ENCODE measurements at places on chromosomes 7 and 10. TPM values are rescaled to one million over a fixed set of nuclear protein-coding genes. Genes with fewer than 3 reads are reported as not detected.

The HOXA10 gene
- 0.88 TPM for total RNA-seq

The ATG9B gene
- 2.7 TPM for total RNA-seq

The NEURL1 gene
- 1.8 TPM for total RNA-seq

The NRF1 gene
- total RNA-seq: 27.6 TPM

The EPHA1 gene
- 0.21 TPM for total RNA-seq

DNA sequence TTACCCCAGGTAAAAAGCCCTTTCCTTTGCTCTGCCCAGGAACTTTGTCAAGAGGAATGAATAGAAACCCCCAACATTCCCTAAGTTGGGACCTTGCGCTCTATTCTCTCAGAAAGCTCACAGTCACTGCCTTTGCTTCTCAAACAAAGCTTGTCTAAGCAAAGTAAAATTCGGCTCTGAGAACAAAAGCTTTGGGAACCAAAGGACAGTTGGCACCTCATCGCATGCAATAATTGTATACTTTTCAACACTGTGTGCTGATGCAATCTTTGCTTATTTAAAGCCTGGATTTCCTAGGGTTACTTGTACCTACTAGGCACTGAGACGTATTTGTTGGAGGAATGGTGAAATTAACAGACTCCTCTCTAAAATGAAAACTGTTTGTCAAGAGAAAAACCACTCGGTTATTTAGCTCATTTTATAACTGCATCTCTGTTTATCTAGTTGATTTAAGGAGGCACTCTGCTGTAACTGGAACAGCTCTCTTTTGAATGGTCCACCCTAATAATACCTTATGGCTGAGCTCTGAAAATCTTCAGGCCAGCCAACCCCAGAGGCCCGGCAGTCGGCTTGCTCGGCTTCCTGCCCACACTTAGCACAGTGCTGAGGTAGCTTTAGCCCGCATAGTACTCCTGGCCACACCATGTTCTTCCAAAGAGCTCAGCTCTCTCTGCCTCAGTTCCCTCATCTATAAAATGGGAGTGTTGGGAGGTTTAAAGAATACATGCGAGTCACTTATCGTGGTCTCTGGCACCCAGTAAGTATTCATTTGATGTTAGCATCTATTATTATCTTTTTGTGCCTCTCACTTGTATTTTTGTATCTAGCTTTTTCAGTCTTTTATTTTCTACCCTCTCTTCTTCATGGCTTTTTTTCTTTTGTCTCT is 80.2 kb upstream of the PRR15 start:
- no peak overlapping the region for H3K27ac ChIP-seq
- no peaks in the 10 kb centered on the region for H3K36me3 ChIP-seq
- DNase-seq: no peak
- H3K27me3 ChIP-seq: no peaks in the 10 kb centered on the region
- no peak overlapping the region for H3K4me3 ChIP-seq

- DNase-seq: no peak
- H3K27me3 ChIP-seq: no peaks in the 10 kb centered on the region
- no peak overlapping the region for H3K4me3 ChIP-seq
- no peak overlapping the region for H3K27ac ChIP-seq
- no peaks in the 10 kb centered on the region for H3K36me3 ChIP-seq
Measured at GRCh38 chr10:49735848-49736563, 26.1 kb downstream of the OGDHL start.

- H3K36me3 ChIP-seq: no peaks in the 10 kb centered on the region
- no peak overlapping the region for H3K27ac ChIP-seq
- H3K4me3 ChIP-seq: no peak overlapping the region
- no peaks in the 10 kb centered on the region for H3K4me1 ChIP-seq
- no peak for DNase-seq
- peaks cover 5% of the 10 kb centered on the region for H3K27me3 ChIP-seq
Measured at GRCh38 chr7:13982940-13983677, 6.4 kb downstream of the ETV1 start.

The TAC1 gene
- not detected for total RNA-seq

DNA sequence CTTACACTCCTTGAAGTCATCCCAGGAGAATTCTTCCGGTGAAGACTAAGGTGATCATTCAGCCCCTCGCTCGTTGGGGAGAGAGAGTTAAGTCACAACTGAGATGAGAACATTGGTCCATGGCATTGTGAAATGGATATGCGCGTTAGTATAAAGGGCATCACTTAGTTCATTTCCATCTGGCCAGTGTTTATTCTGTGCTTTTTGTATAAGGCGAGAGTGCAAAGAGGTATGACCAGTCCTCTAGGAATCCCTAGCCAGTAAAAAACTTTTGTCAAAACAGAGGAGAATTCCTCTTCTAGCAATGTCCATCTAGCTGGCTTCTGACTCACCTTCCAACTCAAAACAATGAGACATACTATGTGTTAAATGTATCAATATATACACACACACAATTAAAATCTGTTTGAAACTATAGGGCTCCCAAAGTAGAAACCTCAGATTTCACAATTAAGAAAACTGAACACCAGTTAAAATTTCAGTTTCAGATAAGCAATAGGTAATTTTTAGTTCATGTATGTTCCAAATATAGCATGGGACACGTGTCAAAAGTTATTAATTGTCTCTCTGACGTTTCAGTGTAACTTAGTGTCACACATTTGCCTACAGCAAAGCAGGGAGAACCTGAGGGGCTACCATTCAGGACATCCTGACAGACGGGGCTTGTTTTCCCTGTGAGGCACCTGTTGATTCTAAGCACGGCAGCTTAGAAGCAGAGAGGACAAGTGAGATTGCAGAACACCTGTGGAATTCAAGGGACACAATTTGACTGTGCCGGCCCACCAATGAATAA is 158.9 kb downstream of the KLF6 start:
- H3K27me3 ChIP-seq: peaks cover 9% of the 10 kb centered on the region
- H3K36me3 ChIP-seq: peaks cover 1% of the 10 kb centered on the region
- peaks cover 10% of the 10 kb centered on the region for H3K4me1 ChIP-seq
- no peak overlapping the region for H3K4me3 ChIP-seq
- no peak for DNase-seq
- H3K27ac ChIP-seq: no peak overlapping the region

GRCh38 chr7:44068054-44068453 is 2.7 kb upstream of the PGAM2 start:
- H3K36me3 ChIP-seq: no peaks in the 10 kb centered on the region
- H3K4me3 ChIP-seq: no peak overlapping the region
- H3K4me1 ChIP-seq: peaks cover 16% of the 10 kb centered on the region
- no peak for DNase-seq
- peak overlapping the region; percentile 27 for H3K27ac ChIP-seq

GRCh38 chr7:52940481-52940880 is 95.0 kb upstream of the POM121L12 start:
- H3K27me3 ChIP-seq: no peaks in the 10 kb centered on the region
- H3K36me3 ChIP-seq: peaks cover 10% of the 10 kb centered on the region

DNA sequence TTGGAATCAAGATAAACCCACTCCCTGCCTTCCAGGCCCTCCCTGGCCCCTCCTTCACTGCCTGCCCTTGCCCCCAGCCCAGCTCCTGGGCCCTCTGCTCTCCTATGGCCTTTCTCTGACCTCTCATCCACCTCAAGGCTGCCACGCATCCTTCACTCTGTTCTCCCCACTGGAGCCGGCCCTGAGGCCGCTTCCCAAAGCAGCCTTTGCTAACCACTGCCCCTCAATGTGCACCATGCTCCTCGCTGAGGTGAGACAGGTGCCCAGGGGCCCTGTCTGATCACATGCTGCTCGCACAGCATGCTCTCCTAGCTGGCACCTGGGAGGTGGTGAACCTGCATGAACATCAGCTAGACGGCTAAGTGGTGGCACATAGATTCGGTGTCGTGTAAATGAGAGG is 138.5 kb upstream of the RET start:
- no peaks in the 10 kb centered on the region for H3K4me1 ChIP-seq
- peak; percentile 31 for DNase-seq
- no peak overlapping the region for H3K27ac ChIP-seq
